ENCODE measurements at places on chromosomes 5 and 9. TPM values are rescaled to one million over a fixed set of nuclear protein-coding genes. Genes with fewer than 3 reads are reported as not detected.
A peak's percentile ranks its signal among the peaks of the same experiment; 100 is the strongest.

The SPATA6L gene
- total RNA-seq, result 12.6 TPM

DNA sequence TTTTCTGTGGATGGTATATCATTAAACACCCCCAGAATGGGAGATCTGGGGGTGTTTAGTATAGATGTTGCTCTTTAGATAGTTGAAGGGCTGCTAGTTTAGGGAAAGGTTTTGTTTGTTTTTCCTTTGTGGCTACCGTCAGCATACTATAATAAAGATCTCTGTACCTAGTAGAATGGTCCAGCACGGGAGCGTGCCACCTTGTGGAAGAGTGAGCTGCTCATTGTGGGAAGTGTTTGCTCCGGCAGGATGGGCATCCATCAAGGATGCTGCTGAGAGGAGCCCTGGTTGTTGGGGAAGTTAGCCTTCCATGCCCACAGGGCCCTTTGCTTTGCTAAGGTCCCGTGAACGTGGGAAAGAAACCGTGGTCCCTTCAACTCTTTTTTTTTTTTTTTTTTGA lies 113.1 kb downstream of the LIFR start:
- no peak for DNase-seq
- H3K27ac ChIP-seq, result no peak overlapping the region

GRCh38 chr9:131238402-131239021 lies 37.8 kb downstream of the FAM78A start:
- H3K36me3 ChIP-seq, result peaks cover 15% of the 10 kb centered on the region
- peak overlapping the region; percentile 68 for H3K27ac ChIP-seq
- peaks cover 18% of the 10 kb centered on the region for H3K4me1 ChIP-seq
- no peaks in the 10 kb centered on the region for H3K27me3 ChIP-seq

DNA sequence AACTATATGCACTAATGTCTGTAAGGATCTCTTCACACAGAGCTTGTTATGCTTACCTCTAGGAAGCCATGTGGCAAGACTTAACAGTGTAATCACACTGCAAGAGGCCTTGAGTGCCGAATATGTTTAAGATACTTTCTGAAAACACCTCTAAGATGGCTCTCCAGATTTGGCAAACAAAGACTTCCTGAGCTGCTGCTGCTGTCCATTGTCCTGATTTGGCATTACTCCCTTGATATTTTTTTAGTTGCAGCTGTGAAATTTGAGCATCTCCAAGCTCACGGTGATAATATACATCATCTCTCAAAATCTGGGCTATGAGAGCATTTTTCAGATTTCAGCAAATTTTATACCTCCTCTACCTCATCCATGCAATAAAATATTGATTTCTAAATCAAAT lies 384.5 kb upstream of the CDH6 start:
- H3K4me3 ChIP-seq, result no peak overlapping the region
- H3K27ac ChIP-seq, result no peak overlapping the region
- no peaks in the 10 kb centered on the region for H3K4me1 ChIP-seq
- no peak for DNase-seq

GRCh38 chr5:108623826-108624225 lies 123.9 kb upstream of the FER start:
- no peak overlapping the region for H3K4me3 ChIP-seq
- H3K36me3 ChIP-seq, result no peaks in the 10 kb centered on the region

GRCh38 chr5:133458435-133458834 lies 153.9 kb downstream of the FSTL4 start:
- no peak for DNase-seq
- no peak overlapping the region for H3K27ac ChIP-seq
- H3K4me3 ChIP-seq, result no peak overlapping the region
- no peaks in the 10 kb centered on the region for H3K27me3 ChIP-seq

DNA sequence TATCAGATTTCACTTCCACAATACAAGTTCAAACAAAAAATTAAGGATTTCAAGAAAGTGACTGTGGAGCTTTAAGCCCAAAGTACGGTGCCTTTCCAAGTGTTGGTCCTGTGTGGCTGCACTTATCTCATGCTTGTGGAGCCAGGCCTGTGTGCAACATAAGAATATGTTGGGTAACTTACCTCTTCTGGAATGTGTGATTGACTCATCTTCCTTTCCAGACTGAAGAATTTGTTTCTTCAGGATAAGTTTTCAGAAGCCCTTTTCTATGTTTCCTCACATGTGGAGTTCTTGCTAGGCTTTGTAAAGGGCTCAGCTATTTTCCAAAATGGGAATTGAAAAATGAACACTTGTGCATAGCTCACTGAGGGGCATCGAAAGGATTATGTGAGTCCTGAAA lies 485.1 kb upstream of the PAPPA start:
- H3K27ac ChIP-seq, result no peak overlapping the region
- H3K36me3 ChIP-seq, result no peaks in the 10 kb centered on the region
- H3K27me3 ChIP-seq, result no peaks in the 10 kb centered on the region
- H3K4me1 ChIP-seq, result no peaks in the 10 kb centered on the region

The TRPM6 gene
- total RNA-seq, result 1.2 TPM

- H3K4me1 ChIP-seq, result no peaks in the 10 kb centered on the region
- no peak for DNase-seq
- no peak overlapping the region for H3K27ac ChIP-seq
- no peak overlapping the region for H3K4me3 ChIP-seq
- H3K36me3 ChIP-seq, result no peaks in the 10 kb centered on the region
Observed at GRCh38 chr9:108517651-108518365, 338.0 kb downstream of the ACTL7B start.

The FOXD4 gene
- total RNA-seq, result 0.75 TPM

The FGF10 gene
- total RNA-seq, result 2.7 TPM

The ODF2 gene
- 17.3 TPM for total RNA-seq

DNA sequence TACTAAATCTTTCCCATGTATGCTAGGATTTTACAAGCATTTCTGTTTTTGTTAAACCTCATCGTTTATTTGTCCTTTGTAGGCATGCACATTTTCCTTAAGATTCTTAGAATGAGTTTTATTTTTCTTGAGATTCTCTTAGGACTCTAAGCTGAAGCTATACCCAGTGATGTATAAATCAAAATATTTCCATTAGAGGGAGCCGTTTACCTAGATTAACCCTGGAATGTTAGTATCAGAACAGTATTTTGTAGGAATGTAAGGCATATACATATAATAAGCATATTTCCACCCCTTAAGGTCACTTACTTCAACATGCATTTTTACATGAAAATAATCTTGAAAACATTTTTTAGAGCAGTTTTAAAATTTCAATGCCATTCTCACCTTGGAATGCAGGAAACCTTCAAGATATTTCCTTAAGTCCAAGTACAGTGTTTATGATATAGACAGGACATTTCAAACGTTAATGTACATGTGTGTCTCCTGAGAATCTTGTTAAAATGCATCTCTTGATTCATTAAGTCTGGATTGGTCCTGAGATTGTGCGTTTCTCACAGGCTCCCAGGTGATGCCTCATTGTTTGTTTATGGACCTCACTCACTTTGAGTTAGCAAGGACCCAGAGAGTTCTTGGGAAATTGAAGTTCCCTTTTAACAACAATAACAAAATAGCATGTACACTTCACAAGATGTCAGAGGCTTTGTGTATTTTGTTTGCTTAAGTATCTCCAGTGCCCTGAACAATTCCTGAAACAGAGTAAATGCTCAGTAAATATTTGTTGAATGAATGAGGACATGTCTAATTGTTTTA lies 34.9 kb upstream of the FCHO2 start:
- no peaks in the 10 kb centered on the region for H3K36me3 ChIP-seq
- H3K4me3 ChIP-seq, result no peak overlapping the region
- no peak for DNase-seq
- peaks cover 13% of the 10 kb centered on the region for H3K4me1 ChIP-seq
- no peak overlapping the region for H3K27ac ChIP-seq

DNA sequence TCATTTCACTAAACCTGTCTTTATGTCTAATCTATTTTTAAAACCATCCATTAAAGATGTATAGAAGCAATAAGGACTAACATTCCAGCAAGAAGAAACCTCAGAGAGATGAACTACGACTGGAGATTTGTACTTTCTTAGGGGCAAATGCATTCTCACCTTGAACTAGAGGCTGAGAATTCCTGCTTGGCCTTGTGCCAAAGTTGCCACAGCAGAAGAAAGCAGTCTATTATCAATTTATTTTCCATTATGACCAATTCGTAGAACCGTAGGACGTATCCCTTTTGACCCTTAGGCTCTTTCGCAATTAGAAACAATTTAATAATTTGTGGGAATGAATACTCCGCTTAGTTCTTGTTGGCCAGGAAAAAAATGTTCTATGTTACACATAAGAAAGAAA lies 1647.4 kb upstream of the CDH9 start:
- no peaks in the 10 kb centered on the region for H3K36me3 ChIP-seq
- no peak for DNase-seq
- H3K27me3 ChIP-seq, result no peaks in the 10 kb centered on the region
- H3K27ac ChIP-seq, result no peak overlapping the region
- no peaks in the 10 kb centered on the region for H3K4me1 ChIP-seq

GRCh38 chr5:151094030-151094851 lies 13.4 kb upstream of the TNIP1 start:
- no peak overlapping the region for H3K4me3 ChIP-seq
- H3K36me3 ChIP-seq, result no peaks in the 10 kb centered on the region
- H3K4me1 ChIP-seq, result peaks cover 70% of the 10 kb centered on the region
- DNase-seq, result no peak

The F12 gene
- total RNA-seq, result 0.69 TPM

- no peaks in the 10 kb centered on the region for H3K4me1 ChIP-seq
- no peak overlapping the region for H3K27ac ChIP-seq
- no peaks in the 10 kb centered on the region for H3K27me3 ChIP-seq
Observed at GRCh38 chr9:120242116-120242811, 337.7 kb downstream of the CDK5RAP2 start.

The PCDHGA8 gene
- 1.2 TPM for total RNA-seq

GRCh38 chr5:177471610-177472356 lies 1.7 kb downstream of the DBN1 start:
- H3K36me3 ChIP-seq, result peaks cover 3% of the 10 kb centered on the region
- H3K27me3 ChIP-seq, result no peaks in the 10 kb centered on the region
- no peak overlapping the region for H3K27ac ChIP-seq
- H3K4me1 ChIP-seq, result peaks cover 10% of the 10 kb centered on the region

The PCDHGA7 gene
- total RNA-seq, result 2.5 TPM

GRCh38 chr9:20199111-20199510 lies 410.3 kb upstream of the SLC24A2 start:
- H3K27me3 ChIP-seq, result no peaks in the 10 kb centered on the region
- H3K27ac ChIP-seq, result no peak overlapping the region
- no peaks in the 10 kb centered on the region for H3K4me1 ChIP-seq
- no peak overlapping the region for H3K4me3 ChIP-seq
- H3K36me3 ChIP-seq, result no peaks in the 10 kb centered on the region

DNA sequence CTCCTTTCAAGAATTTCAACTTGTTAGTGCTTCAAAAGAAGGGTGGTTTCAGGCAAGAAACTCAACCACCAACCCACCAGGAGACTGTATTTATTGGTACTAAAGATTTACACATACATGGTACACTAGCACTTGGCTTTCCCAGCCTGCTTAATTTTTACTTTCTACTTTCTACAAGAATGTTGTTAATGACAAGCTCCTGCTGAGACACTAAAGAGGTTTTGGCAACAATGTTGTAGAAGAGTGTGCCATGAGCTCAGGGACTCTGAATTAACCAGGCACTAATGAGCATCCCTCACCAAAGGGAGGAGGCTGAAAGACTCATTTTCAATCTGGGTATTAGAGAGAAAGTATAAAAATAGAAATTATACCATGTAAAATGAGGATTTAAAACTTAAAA lies 195.0 kb downstream of the KIAA0825 start:
- no peaks in the 10 kb centered on the region for H3K27me3 ChIP-seq
- no peak for DNase-seq
- no peak overlapping the region for H3K27ac ChIP-seq
- no peaks in the 10 kb centered on the region for H3K4me1 ChIP-seq

DNA sequence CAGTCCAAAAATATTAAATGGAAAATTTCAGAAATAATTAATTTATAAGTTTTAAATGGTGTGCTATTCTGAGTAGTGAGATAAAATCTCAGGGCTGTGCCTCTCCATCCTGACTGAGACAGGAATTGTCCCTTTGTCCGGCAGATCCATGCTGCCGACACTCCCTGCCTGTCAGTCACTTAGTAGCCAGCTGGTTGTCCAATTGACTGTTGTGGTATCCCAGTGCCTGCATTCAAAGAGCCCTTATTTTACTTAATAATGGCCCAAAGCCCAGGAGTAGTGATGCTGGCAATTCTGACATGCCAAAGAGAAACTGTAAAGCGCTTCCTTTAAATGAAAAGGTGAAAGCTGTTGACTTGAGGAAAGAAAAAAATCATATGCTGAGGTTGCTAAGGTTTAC lies 157.5 kb downstream of the ENC1 start:
- DNase-seq, result no peak
- no peaks in the 10 kb centered on the region for H3K27me3 ChIP-seq
- no peaks in the 10 kb centered on the region for H3K4me1 ChIP-seq
- H3K36me3 ChIP-seq, result no peaks in the 10 kb centered on the region
- H3K4me3 ChIP-seq, result no peak overlapping the region

The LCN10 gene
- 11.2 TPM for total RNA-seq

- no peaks in the 10 kb centered on the region for H3K36me3 ChIP-seq
- no peak for DNase-seq
- no peak overlapping the region for H3K4me3 ChIP-seq
- no peaks in the 10 kb centered on the region for H3K4me1 ChIP-seq
Observed at GRCh38 chr5:23216345-23216744, 291.1 kb upstream of the PRDM9 start.

- H3K27me3 ChIP-seq, result peaks cover 4% of the 10 kb centered on the region
- H3K4me1 ChIP-seq, result peaks cover 15% of the 10 kb centered on the region
- no peak for DNase-seq
- no peaks in the 10 kb centered on the region for H3K36me3 ChIP-seq
- H3K4me3 ChIP-seq, result peak overlapping the region; percentile 43
Observed at GRCh38 chr9:87147839-87148238, 200.5 kb upstream of the GAS1 start.

All from upper lobe of right lung (tissue), 1 donor.